ENCODE measurements at places on chromosomes 7 and 10.

DNA sequence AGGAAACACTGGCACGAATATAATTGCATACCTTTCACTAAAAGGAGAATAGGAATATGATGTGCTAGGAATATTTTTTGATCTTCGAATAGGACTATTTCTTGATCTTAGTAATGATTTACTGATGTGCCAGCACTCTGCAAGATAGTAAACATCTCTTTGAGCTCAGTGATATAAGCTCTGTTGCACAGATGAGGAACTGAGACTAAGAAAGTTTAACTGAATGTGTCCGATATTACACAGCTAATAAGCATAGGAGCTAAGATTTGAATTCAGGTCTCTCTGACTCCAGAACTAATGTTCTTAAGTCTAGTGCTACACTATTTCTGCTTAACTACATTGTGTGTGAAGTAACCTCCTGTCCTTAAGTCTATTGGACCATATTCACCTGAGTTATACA is 98.4 kb upstream of the PTPRZ1 start:
- no peak for DNase-seq

DNA sequence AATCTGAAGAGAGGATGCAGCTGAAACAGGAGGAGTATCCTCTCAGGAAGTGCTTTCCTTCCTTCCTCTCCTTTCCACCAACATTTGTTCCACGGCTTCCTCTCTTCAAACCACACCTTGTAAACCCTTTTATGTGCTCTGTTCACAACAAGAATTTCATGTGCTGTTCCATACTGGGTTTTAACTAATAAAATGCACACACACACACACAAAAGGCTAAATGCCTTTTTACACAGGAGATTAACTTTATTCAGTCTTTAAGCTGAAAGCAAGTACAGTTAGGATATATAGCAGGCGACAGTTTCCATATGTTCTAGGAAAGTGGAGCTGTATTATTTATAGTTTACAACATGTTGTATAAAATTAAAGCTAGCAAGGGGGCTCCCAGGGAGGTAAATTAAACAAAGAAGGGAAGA is 106.7 kb downstream of the REEP3 start:
- no peak for DNase-seq

DNA sequence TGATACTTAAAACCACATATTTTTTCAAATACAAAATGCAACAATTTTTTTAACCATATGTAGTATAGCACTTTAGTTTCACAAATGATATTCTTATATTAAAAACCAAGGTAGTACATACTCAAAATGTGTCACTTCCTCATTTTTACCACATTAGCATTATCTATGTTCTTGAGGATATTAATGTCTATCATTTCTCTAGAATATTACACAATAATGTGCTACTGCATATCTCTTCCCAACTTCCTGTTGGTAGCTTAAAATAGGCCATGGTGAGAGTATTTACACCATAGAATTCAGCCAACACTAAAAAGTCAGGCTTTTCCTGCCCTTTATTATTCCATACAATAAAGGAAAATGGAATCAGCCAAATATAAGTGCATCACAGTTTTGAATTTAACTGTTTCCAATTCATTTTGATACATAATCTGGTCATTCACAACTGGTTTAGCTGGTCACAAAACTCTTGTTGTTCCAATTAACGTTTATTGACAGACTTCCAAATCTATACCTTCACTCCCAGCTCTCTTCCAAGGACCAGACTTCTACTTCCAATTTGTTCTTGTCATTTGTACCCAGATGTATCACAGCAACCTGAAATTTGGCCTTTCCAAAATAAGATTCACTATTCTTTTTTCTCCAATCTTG is 20.0 kb upstream of the LRRC17 start:
- DNase-seq, result no peak

DNA sequence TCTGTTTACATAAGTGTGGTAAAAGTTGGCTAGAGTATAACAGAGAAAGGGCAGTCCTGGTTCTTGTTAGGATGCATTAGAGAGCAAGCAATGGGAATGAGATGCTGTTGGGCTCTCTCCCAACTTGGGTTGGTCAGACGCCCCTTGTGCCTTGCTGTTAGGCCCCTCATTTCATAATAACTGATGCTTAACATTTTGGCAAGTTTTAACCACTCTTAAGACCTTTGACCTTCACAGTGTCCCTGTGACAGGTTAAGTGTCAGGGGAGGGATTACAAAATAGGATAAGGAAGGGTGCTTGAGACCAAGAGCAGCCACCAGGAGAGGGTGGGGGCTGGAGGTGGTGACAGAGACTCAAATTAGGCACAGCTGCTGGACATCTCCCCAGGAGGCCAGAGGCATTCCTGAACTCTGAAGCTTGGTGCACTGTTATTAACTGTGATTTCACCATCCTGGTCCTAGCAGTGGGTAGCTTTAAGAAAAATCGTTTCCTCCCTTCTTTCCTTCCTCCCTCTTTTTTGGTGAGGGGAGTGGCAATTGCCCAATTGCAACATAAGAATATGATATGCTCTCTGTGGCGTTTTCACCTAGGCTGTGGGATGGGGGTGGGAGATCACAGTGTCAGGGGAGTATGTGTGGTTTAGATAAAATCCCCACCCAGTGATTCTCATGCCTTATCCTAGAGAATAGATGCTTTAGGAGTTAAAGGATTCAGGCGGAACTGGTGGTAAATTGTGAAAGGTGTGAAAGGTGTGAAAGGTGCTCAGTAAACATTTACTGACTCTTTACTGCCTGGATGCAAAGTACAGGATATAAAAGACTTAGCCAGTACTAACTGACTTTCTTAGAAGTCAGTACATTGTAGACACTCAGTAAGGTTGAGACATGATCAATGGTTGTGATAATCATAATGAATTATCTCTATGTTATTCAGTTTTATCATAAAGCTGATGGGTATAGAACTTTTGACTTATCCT is 270.5 kb downstream of the BICC1 start:
- DNase-seq, result no peak

Data from ELF-1 (cell line).